Breast epithelium (tissue), 4 donors: ENCODE measurements at places on chromosomes 12 and 14. TPM values are rescaled to one million over a fixed set of nuclear protein-coding genes. Genes with fewer than 3 reads are reported as not detected.

Gene RND1
- total RNA-seq = 3.3 TPM

Gene CNTN1
- total RNA-seq = 1.1 TPM

Gene KCNK10
- total RNA-seq = 0.33 TPM

Gene BEGAIN
- total RNA-seq = 2.0 TPM

Gene DDHD1
- total RNA-seq = 25.2 TPM

Gene LBHD2
- total RNA-seq = not detected

Gene WNT1
- not detected for total RNA-seq

Gene ACOT4
- total RNA-seq = 3.7 TPM

Gene RASSF8
- total RNA-seq = 47.5 TPM

Gene ST8SIA1
- total RNA-seq = 11.1 TPM
